Effector memory CD8-positive, alpha-beta T cell (primary cell): ENCODE measurements at places on chromosomes 7 and 10.

GRCh38 chr10:42934351-42934811 is 142.5 kb upstream of the RET start:
- DNase-seq: no peak

GRCh38 chr7:114242992-114243507 is 171.6 kb upstream of the FOXP2 start:
- DNase-seq: no peak

GRCh38 chr7:69568266-69568665 is 30.0 kb upstream of the AUTS2 start:
- DNase-seq: no peak

- DNase-seq: no peak
These were observed 14.8 kb downstream of the TMEM26 start for GRCh38 chr10:61438141-61438988.

GRCh38 chr7:3267966-3268690 is 32.9 kb upstream of the SDK1 start:
- no peak for DNase-seq
